ENCODE measurements at places on chromosomes 4 and X.
A peak's percentile ranks its signal among the peaks of the same experiment; 100 is the strongest.

- DNase-seq: no peak
Observed at GRCh38 chr4:163398238-163398637, 54.5 kb downstream of the NPY5R start.

- no peak for DNase-seq
Observed at GRCh38 chrX:630007-630611, 482 bp upstream of the SHOX start.

DNA sequence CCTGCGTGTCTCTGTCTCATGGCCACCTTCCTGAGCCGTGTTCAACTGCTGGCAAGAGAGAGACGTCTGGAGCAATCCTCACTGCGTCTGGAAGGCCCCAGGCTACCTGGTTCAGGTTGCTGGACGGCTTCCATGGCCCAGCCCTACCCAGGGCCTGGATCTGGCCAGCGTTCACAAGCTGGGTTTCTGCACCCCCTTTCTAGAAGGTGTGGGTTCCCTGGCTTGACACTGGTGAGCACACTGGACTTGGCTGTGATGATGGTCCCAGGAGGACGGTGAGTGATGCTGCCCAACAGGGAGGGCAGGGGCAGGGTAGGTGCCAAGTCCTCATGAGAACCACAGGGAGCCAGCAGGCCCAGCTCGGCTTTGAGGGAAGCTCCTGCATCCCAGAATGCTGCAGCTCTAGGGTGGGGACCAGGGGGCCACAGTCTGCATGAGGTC, 63.4 kb downstream of the HTRA3 start:
- DNase-seq: no peak

GRCh38 chrX:39814391-39814790, 283.4 kb downstream of the BCOR start:
- DNase-seq: no peak

- no peak for DNase-seq
Observed at GRCh38 chrX:154140206-154140605, 3.8 kb upstream of the OPN1LW start.

- DNase-seq: no peak
Observed at GRCh38 chr4:186622788-186623464, 67.6 kb upstream of the MTNR1A start.

DNA sequence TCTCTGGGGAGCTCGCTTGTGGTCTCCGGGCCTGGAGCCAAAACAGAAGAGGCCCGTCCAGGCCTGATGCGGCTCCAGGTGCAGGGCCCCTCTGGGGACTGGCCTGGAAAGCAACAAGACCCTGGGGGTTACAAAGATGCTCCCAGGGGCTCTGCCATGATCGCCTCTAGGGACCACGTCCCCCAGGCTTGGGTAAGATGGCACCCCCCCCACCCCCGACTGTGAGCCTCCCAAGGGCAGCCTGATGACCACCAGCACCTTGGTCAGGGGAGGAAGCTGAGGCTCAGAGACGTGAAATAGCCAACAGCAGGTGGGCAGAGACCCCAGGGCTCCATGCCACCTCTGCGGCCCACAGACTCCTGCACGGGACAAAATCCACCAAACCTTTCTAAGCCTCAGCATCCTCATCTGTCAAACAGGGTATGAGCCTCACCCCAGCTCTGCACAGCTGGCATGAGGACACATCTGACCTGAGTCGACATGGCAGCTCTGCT, 25.4 kb downstream of the C4orf50 start:
- no peak for DNase-seq

DNA sequence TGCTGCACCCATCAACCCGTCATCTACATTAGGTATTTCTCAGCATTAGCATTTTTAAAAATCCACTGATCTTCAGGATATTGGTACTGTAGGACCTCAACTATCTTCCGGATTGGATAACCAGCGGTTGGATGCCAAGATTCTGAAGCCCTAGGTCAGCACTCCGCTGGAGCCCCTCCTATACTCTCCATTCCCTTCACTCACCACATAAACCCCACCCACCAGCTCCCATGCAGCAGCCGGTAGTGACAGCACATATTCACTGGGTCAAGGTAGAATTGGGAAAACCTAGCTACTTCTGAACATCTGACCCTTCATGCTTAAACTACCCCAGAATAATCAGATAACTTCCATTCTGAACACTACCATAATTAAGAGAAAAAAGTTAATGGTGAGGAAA, 134.9 kb downstream of the CORIN start:
- DNase-seq: no peak

- DNase-seq: no peak
Observed at GRCh38 chr4:7279902-7280301, 87.6 kb downstream of the SORCS2 start.

DNA sequence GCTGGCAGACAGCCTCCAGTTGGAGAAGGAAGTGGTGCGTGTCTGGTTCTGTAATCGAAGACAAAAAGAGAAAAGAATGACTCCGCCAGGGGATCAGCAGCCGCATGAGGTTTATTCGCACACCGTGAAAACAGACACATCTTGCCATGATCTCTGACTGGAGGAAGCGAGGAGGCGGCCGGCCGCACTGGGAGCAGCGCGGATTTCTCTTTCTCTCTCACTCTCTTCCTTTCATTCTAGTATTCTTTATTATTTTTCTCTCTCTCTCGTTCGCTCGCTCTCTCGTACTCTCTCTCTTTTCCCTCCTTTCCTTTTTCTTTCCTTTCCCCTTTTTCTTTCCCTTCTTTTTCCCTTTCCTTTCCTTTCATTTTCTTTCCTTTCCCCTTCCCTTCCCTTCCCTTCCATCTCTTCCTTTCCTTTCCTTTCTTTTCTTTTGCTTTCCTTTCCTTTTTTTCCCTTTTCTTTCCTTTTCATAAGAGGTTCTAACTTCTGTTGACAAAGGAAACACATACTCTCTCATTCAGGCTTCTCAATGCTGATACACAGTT, 1.2 kb downstream of the POU3F4 start:
- no peak for DNase-seq

DNA sequence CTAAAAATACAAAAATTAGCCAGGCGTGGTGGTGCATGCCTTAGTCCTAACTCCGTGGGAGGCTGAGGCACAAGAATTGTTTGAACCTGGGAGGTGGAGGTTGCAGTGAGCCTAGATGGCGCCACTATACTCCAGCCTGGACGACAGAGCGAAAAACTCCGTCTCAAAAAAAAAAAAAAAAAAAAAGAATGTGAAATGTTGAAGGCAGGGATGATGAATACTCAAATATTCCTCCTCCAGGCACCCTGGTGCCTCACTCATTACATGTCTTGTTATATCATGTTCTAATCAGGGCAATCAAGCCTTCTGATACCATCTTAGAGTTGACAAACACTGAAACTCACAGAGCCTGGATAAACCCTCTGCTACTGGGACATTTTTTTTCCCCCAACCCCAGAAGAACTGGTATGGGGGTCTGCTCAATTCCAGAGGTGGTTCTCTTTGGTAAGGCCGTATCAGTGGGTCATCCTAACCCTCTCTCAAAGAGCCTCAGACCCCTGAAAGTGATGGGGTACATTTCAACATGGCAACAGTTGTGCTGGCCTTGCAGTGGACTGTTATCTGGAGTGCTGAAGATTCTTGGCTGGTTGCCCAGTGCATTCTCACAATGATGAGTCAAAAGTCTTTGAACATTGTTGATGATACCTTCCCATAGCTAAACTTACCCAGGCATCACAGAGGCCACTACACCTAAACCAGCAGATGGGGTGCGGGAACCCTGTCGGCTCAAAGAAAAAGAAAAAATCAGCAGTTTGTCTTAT, 2.4 kb upstream of the SH3KBP1 start:
- no peak for DNase-seq

- DNase-seq: no peak
Observed at GRCh38 chr4:55385201-55385649, 10.5 kb upstream of the TMEM165 start.

DNA sequence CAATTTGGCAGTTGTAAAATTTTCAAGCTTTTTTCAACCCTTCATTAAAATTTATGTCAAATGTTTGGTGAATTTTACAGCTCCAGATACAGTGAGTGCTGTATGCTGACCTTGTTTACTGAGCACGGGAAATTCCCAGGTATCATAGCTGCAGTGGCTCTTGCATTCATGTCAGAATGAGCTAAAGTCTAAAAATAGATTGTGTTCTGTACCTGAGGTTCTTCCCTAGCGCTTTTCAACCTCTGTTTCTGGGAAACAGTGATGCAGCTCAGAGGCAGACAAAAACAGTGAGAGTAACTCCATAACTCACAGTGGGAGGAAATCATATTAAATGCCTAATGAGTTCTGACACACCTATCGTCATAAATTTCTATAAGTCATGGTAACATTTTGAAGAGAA, 393.8 kb upstream of the GNPDA2 start:
- no peak for DNase-seq

- no peak for DNase-seq
Observed at GRCh38 chrX:21740329-21741274, 17.3 kb downstream of the SMPX start.

DNA sequence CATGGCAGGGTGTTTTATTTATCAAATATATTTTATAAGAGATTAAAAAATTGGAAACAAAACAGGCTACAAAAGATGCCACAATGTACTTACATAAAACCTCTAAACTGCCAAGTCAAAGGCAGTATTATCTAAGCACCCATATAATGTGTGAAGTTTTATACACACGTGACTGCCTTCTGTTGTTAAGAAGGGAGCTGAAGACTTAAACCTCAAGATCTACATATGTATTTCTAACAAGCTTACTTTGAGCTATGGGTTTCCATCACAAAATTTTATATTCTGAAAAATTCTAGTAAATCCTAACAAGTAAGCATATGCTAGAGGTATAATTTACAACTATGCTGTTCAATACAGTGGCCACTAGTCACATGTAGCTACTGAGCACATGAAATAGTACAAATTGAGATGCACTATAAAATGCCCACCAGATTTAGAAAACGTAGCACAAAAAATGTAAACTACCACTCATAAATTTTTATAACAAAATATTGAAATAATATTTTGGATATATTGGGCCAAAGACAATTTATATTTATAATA, 9.8 kb downstream of the ATP8A1 start:
- DNase-seq: no peak

DNA sequence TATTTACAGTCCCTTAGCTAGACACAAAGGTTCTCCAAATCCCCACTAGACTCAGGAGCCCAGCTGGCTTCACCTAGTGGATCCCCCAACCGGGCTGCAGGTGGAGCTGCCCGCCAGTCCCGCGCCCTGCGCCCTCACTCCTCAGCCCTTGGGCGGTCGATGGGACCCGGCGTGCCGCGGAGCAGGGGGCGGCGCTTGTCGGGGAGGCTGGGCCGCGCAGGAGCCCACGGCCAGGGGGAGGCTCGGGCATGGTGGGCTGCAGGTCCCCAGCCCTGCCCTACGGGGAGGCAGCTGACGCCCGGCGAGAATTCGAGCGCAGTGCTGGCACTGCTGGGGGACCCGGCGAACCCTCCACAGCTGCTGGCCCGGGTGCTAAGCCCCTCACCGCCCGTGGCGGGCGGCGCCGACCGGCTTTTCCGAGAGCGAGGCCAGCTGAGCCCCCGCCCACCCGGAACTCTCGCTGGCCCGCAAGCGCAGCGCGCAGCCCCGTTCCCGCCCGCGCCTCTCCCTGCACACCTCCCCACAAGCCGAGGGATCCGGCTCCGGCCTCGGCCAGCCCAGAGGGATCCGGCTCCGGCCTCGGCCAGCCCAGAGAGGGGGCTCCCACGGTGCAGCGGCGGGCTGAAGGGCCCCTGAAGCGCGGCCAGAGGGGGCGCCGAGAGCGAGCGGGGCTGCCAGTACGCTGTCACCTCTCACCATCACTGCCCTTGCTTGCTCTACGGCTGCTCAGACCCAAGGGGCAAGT, 39.4 kb downstream of the WFS1 start:
- peak; percentile 3 for DNase-seq

- DNase-seq: no peak
Observed at GRCh38 chr4:125013891-125014290, 300.9 kb upstream of the FAT4 start.

- no peak for DNase-seq
Observed at GRCh38 chr4:165787516-165788274, 85.3 kb upstream of the TLL1 start.

GRCh38 chr4:16676230-16676770, 222.1 kb downstream of the LDB2 start:
- DNase-seq: no peak

DNA sequence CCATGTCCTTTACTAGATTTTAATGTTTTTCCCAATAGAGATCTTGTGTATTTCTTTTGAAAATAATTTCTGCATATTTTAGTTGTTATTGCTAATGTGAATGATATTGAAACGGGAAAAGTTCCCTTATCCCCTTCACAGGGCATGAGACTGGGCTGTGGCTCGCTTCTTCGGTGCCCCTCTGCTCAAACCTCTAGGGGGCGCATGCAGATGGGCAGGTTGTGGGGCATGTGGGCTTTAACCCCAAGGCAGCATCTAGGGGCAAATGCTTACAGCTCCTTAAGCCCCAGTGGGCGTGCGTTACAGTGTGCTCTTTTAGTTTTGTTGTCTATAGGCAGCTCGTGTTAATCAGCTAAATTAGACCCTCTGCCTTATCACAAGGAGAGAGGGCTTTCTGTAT, 194.7 kb downstream of the OPHN1 start:
- DNase-seq: no peak

DNA sequence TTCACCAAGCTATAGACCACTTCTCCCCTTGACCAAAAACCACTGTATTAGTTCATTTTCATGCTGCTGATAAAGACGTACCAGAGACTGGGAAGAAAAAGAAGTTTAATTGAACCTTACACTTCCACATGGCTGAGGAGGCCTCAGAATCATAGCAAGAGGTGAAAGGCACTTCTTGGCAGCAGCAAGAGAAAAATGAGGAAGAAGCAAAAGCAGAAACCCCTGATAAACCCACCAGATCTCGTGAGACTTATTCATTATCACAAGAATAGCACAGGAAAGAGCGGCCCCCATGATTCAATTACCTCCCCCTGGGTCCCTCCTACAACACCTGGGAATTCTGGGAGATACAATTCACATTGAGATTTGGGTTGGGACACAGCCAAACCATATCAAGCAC, 97.8 kb downstream of the DOCK11 start:
- DNase-seq: no peak

- DNase-seq: no peak
Observed at GRCh38 chrX:148067285-148067684, 86.1 kb downstream of the FMR1NB start.

DNA sequence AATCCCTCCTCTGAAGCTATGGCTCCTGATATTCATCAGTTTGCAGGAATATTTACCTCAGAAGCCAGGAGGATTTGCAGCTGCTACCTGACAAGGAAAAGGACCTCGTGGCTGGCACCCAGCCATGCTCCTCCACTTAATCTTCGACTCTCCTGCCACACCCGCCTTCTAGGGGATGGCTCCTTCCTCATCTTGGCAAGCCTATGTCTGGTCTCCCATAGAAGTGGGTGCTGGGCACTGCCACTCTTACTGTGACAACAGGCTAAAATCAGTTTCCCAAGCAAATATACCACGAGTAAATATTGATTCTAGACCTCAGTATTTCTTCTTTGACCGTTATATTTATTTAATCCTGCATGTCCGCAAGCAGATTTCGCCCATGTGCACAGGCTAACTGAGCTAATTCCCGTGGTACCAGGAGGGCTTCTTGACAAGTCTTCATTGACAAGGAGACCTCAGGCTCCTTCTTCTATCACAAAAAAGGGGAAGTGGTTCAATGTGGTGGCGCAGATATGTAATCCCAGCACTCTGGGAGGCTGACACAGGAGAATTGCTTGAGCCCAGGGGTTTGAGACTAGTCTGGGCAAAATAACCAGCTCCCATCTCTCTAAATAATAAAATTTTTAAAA, 52.6 kb upstream of the DCTD start:
- DNase-seq: no peak
